ELR (cell line): ENCODE measurements at places on chromosomes 6 and 20.

GRCh38 chr6:163720005-163720404 lies 305.5 kb downstream of the QKI start:
- no peak for DNase-seq

DNA sequence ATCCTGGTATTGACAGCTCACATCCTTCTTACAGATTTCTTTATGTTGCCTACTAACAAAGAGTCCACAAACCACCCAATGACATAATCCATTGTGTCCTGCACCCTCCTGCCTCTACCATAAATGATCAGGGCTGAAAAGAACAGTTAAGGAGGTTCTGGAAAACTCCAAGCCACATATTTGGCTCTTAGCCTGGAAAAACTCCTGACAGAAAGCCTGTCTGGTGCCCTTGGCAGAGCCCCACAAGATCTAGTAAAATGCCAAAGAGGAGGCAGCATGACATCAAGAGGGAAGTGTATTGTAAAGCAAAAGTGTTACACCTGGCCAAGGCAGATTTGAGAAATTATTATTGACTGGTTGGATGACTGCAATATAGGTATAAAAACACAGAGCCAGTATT lies 126.4 kb upstream of the VGLL2 start:
- no peak for DNase-seq

- DNase-seq, result no peak
These were observed 387.3 kb downstream of the CDKAL1 start for GRCh38 chr6:20921578-20921977.

DNA sequence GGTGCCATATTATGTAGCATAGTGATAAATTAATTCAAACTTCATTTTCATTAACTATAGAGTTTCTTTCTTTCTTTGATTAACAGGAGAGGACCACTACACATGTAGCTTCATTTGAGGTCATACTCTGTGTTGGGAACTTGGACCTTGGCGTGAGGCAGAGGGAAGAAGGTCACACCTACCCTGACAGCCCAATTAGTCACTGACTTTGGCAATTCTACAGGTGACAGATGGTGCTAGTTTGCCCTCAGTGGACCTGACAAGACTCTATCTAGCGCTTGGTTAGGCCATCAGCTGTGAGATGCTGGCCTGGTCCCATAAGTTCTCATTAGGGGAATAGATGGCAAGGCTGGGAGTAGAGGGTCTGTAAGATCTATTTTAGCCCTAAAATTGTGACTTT lies 14.2 kb downstream of the SLX4IP start:
- no peak for DNase-seq

DNA sequence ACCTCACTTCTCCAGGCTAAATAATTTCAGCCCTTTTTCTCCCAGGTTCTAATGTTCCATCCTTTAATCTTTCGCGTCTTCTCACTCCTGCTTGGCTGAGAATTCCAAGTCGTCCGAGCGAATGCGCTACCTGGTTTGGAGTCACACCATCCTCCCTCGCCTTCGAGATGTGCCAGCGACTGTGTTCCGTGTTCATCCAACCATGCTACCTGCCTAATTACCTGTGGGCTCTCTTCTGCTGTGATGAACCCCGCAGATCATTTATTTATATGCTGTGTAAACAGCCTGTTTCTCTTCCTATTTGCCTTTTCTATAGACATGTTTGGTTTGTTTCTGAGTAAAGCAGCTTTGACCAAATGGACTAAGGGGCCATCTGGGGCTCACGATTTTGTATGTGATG lies 83.5 kb upstream of the TMEM181 start:
- no peak for DNase-seq

- DNase-seq, result peak; percentile 98
These were observed 71.3 kb upstream of the TOX2 start for GRCh38 chr20:43843096-43843964.

GRCh38 chr20:10739134-10739533 lies 65.3 kb upstream of the JAG1 start:
- DNase-seq, result no peak

GRCh38 chr6:28490205-28490890 lies 25.2 kb downstream of the GPX6 start:
- peak; percentile 28 for DNase-seq

DNA sequence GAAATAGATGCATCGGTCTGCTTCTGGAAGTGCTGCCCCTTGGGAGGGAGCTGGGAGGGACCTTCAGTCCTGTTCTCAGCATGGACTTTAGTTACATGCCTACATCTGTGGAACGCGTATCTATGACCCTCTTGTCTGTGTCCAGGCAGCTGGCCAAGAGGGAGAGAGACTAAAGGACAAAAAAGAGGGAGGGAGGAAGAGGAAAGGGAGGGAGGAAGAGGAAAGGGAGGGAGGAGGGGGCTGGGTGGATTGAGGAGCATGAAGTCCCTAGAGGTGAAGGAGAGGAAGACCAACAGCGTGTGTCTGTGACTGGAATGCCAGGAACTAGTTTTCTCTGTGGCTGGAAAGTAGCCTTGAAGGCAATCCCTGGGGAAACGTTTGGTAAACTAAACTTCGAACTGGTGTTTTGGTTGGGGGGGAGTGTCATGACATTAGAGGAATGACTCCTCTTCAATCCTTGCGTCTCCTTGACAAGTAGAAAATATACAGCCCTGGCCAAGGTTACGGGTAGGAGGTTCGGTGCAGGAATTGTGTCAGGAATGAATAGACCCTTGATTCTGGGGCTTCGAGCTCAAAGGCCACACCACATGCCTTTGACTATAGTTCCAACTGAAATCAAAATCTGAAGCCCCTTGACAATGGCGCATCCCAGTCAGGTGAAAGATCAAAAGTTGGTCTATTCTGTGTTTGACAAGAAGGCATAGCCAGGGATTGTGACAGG lies 52.0 kb upstream of the PLEKHG1 start:
- no peak for DNase-seq

- DNase-seq, result no peak
These were observed 73.5 kb downstream of the SOX4 start for GRCh38 chr6:21666853-21667681.

- DNase-seq, result no peak
These were observed 1.9 kb upstream of the SRSF3 start for GRCh38 chr6:36592221-36592655.

- no peak for DNase-seq
These were observed 52.1 kb downstream of the AIG1 start for GRCh38 chr6:143112837-143113236.

DNA sequence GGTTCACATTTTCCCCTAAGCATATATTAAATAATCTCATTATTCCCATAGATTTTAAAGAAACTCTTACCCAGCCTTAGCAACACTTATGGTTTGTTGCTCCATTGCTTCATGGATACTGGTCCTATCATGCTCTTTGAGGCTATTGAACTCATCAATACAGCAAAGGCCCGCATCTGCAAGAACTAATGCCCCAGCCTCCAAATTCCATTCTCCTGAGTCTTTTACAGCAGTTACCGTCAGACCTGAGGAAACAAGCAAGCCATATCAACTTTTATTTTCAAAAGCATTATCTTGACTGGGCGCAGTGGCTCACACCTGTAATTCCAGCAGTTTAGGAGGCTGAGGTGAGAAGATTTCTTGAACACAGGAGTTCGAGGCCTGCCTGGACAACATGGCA lies 37.7 kb upstream of the ASF1A start:
- peak; percentile 24 for DNase-seq

DNA sequence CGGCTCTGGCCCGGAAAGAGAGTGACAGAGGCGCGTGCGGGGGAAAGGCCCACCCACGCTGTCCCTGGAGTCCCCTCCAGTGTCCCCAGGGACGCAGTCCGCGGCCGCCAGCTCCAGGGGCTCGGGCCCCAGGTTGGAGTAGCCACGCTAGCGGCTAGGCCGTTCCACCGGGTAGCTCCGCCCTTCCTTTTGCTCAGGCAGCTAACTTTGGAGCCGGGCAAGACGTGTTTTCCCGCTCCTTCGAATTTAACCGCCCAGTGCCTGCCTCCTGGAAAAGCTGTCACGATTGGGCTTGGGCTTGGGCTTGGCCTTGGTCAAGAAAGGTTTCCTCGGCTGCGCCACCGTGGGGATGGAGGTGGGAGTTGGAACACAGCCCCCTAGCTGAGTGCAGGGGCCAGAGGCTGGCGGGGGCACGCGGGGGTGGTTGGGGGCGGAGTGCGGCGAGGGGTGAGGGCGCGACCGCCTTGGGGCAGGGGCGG lies 4.7 kb downstream of the LINC00237 start:
- DNase-seq, result no peak

DNA sequence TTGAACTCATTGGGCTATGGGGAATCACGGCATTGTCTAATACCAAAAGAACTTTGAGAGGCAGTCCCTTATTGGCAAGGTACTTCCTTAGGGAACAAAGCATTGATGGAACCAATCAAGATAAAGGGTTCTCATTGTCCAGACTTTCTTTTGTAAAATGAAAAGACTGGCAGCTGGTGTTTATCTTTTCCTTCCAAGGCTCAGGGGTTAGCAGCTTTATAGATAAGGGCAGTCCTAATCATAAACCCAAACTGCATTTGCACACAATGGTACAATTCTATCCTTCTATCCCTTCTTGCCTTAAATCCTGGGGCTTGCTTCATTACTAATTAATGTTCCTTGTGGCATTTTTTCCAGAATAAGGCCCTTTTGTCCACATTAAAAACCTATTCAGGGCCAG lies 28.6 kb downstream of the CDK19 start:
- DNase-seq, result no peak

- DNase-seq, result no peak
These were observed 170.6 kb downstream of the IBTK start for GRCh38 chr6:82076916-82077315.

- DNase-seq, result no peak
These were observed 132.4 kb downstream of the EYA2 start for GRCh38 chr20:47027042-47027441.

DNA sequence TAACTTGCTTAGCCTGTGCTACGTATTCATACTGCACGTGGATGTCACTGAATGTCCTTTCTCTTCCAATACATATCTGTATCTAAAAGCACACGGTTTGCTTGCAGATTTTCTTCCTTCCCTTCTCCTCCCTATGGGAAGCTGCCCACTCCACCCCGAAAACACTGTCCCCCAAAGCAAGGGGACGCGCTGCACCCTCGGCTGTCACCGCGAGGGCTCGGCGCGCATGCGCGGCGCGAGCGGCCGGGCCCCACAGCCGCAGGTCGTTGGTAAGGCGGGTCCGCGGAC lies 659 bp downstream of the TMX4 start:
- DNase-seq, result peak; percentile 63

DNA sequence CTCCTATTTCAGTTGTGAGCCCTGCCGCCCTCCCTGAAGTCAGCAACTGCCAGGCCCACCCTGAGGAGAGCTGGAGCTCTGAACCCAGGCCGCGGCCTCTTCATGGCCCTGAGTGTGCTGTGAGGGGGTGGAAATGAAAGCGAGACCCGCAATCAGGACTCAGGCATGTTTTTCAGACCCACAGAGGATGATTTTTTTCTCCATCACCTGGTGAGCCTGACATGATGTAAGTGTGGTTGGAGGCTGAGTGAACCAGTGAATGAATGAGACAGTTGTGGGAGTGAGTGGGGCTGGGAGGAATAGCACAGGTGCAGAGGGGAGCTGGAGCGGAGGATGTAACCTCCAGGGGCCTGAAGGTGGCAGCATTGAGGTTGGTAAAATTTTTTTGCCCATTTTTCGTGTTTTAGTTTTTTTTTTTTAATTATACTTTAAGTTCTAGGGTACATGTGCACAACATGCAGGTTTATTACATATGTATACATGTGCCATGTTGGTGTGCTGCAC lies 18.3 kb downstream of the RAET1L start:
- peak; percentile 57 for DNase-seq

DNA sequence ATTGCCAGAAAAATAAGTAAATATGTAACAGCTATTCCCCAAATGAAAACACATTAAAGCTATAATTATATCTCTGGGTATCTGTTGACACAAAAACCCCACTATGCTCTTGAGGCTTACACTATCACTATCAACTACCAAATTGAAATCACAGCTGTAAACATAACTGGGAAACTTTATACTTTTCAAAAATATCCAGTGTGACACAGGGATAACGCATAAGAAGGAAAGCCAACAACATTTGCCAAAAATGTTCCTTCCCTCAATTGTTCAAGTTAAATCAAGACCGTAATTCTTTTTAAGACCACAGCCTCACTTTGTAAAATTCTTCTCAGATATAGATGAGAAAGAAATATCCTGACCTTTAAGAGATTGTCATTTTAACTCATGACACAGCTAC lies 3.1 kb downstream of the ZHX3 start:
- DNase-seq, result no peak

- DNase-seq, result no peak
These were observed 176.5 kb downstream of the PHACTR1 start for GRCh38 chr6:12893036-12893435.

DNA sequence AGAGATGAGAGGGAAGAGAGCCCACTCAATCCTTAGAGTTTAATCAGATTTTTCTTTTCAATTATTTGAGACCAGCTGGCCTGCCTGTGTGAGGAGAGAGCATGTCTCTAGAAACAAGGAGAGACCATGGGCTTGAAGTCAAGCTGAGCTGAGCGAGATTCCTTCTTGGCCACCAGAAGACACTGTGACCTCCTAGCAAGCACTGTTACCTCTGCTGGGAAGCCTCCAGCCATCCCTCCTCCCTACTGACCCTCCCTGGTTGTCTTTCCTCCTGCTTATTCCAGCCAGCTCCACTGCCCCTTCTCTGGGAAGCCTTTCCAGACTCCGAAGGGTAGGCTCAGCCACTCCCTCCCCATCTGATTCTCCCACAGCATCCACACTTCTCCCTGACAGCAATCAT lies 110.0 kb downstream of the SCML4 start:
- no peak for DNase-seq

- DNase-seq, result no peak
These were observed 56.5 kb upstream of the RNF144B start for GRCh38 chr6:18330548-18331081.

GRCh38 chr6:164453835-164454234 lies 855.6 kb downstream of the C6orf118 start:
- DNase-seq, result no peak

- DNase-seq, result no peak
These were observed 837.1 kb downstream of the EPHA7 start for GRCh38 chr6:92582211-92582610.

GRCh38 chr6:121330516-121330915 lies 3.8 kb downstream of the TBC1D32 start:
- DNase-seq, result no peak

DNA sequence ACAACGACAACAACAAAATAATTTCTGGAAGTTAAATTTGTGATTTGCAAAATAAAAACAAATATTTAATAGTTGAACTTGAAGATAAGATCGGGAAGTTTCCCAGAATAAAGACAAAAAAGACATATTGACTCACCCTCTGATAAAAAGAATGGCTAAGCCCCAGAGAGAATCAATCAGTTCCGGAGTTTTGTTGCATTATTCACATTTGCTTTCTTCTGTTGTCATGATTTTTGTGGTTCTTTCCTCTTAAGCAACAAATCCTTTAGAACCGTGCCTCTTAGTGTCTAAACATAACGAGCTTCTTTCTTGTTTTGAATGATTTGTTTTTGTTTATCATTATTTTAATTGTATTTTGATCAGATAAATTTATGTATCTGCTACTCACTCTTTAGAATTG lies 337.7 kb upstream of the PRND start:
- no peak for DNase-seq
